ENCODE measurements at places on chromosomes 7 and 10.

DNA sequence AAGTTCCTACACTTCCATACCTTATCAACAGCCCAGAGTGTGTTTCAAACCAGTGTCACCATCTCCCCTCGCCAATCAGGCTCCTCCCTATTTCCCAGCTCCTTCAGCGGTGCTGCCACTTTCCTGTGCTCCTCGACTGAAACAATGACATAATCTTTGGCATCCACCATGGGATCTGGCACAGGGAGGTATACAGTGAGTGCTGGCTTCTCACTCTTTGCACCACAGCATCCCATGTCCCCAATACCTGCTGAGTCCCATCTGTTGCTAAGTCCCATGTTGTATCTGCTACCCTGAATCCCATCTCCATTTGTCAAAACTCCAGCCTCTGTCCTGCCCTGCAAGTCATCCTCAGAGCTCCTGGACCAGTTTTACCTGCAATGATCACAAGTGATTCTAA is 15.4 kb downstream of the PAXIP1 start:
- DNase-seq: no peak

DNA sequence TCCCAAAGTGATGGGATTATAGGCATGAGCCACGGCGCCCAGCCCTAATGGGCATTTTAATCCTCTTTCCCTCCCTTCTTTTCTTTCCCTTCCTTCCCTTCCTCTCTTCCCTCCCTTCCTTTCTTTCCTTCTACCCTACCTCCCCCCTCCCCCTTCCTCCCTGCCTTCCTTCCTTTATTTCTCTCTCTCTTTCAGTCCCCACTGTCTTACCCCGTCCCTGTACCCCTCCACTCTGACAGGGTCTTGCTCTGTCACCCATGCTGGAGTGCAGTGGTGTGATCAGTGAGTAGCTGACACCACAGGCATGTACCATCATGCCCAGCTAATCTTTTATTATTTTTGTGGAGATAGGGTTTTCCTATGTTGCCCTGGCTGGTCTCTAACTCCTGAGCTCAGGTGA is 24.2 kb downstream of the LCOR start:
- no peak for DNase-seq

- peak; percentile 46 for DNase-seq
Observed at GRCh38 chr7:93442478-93443224, 131.9 kb downstream of the CALCR start.

DNA sequence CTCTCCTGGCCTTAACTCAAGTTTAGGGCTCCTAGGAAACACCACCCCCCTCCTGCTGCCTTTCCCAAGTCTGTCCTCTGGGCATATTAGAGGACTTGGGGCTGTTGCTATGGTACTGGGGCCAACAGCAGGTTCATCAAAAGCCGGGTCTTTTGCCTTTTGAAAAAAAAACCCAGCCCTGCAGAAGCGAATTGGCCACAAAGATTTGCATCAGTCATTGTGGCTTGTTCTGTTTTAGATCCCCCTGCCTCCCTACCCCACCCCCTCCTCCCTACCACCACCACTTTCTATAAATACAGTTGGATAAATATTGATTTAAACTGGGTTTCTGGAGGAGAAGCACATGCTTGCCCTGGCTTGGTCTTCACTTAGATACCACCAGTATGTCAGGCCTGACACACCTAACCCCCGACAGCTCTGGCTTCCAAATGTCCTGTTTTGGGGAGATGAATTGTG is 7.0 kb downstream of the MXI1 start:
- peak; percentile 24 for DNase-seq

GRCh38 chr10:43739161-43739560 is 90.5 kb upstream of the ZNF32 start:
- DNase-seq: no peak

GRCh38 chr10:117684046-117684610 is 141.6 kb downstream of the EMX2 start:
- DNase-seq: no peak

DNA sequence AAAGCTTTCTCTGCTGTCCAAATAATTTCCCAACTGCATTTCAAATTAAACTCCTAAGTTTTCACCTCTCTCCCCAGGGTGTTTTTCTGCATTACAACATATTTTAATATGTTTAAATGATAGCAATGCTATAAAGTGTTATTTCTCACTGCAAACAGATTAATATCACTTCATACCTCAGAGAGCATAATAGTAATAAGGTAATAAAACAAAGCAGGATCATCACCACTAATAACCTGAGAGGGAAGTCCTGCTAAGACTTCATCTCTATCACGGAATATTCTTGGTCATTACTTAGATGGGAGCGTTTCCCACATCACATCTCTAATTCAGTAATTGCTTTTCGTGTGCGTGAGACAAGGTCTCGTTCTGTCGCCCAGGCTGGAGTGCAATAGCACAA is 168.8 kb downstream of the PARD3 start:
- no peak for DNase-seq

DNA sequence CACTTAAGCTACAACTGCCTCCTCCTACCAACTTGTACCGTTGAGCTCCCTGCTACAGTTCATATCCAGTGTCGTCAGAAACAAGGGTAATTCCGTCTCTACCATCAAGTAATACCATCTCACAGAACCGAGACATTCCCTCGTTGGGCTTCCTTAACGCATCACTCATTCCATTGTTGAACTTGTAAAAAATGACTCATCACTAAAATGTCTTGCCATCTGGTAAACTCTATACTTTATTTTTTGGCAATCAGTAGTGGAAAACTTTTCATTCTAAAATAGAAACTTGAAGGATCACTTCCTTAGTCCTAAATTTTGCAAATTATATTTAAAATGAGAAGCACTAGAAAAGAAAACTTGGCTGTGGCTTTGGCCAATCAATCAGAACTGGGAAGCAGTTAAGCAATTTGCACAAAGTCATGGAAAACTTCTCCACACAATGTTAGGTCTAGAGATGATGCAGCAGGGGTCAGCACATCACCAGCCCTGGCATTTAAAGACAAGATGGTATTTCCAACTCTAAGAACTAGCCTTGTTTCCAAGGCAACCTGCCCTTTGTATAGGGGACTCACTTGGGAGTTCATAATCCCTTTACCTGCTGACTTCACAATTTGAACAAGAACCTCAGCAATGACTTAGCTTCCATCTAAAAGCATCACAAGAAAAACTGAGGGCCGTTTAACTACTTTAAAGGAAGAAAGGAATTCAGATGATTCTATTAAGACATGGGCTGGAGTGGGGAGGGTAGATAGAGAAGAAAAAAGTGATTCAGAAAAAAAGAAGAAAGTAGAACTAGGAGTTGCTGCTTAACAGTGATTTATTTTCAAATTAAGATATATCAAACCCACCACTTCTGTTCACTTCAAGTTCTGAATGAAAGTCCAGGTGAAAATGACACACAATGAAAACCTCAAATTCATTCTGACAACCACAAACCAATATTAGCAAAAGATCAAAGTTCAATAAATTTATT is 288.1 kb downstream of the PARD3 start:
- DNase-seq: no peak

DNA sequence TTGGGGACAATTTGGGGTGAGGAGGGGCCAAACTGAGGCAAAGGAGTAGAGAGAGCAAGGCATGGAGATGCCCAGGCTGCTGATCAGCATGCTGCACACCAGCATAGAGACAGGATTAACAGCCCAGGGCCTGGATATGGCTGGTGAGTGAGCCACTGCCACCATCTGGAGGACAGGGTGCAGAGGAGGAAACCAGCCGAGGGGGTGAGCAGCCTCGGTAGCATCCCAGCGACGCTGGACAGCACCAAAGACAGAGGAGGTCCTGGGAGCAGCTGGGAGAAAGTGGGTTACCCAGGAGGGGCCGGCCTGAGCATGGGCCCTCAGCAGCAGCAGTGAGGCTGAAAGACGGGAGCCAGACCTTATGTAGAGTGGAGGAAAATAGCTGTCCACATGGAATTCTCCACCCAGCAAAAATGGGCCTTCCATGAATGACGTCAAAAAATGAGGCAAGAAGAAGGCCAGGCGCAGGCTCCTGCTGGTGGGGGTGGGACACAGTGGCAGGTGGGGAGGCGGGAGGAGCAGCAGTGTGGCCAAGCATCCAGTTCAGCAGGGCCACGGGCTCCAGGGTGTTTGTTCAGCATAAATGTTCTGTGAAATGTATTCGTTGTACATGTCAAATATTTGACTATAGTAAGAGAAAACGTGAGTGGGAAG is 16.7 kb downstream of the RET start:
- DNase-seq: peak; percentile 16

- no peak for DNase-seq
Observed at GRCh38 chr10:85787393-85787792, 579.2 kb downstream of the GRID1 start.

GRCh38 chr7:30458311-30458710 is 20.3 kb downstream of the NOD1 start:
- no peak for DNase-seq

GRCh38 chr7:82542665-82543064 is 99.1 kb upstream of the CACNA2D1 start:
- no peak for DNase-seq

- no peak for DNase-seq
Observed at GRCh38 chr10:123757853-123758252, 91.7 kb downstream of the GPR26 start.

GRCh38 chr7:99713995-99714570 is 20.9 kb downstream of the CYP3A7 start:
- no peak for DNase-seq

- no peak for DNase-seq
Observed at GRCh38 chr10:29057822-29058331, 231.0 kb upstream of the LYZL1 start.

- no peak for DNase-seq
Observed at GRCh38 chr10:103506061-103506460, 12.6 kb downstream of the NEURL1 start.

GRCh38 chr7:150959739-150960734 is 18.1 kb downstream of the KCNH2 start:
- peak; percentile 58 for DNase-seq

DNA sequence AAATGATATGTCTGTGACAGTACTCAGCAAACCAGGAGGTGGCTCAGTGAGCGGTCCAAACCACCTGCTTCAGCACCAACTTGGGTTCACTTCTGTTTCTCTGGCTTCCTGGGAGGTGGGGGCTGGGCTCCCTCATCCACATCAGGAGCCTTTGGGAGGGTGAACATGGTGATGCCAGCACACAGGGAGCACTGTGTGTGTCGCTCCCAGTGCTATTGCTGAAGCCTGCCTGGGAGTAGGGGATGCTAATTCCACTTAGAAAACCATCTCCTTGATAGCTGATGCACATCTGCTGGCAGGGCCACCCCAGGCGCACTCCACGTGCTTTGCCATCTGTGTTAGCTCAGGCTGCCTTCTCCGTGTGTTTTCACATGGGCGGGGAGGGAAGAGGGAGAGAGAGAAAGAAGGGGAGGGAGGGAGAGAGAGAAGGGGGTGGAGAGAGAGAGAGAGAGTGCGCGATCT is 58.0 kb downstream of the RAMP3 start:
- no peak for DNase-seq

- no peak for DNase-seq
Observed at GRCh38 chr7:110675383-110676103, 415.4 kb upstream of the LRRN3 start.

GRCh38 chr7:43938892-43939482 is 12.8 kb downstream of the UBE2D4 start:
- DNase-seq: no peak

DNA sequence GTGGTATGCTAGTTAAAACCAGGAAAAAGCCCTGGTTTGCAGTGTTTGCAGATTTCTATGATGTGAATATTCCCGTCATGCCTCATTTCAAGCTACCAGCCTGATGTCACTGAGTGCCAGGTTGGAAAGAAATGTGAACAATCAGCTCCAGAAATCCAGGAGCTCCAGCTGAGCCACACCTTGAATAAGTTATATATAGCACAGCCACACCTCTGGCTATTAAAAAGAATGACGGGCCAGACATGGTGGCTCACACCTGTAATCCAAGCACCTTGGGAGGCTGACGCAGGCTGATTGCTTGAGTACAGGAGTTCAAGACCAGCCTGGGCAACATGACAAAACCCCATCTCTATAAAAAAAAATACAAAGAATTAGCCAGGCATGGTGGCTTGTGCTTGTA is 18.7 kb upstream of the SLF2 start:
- DNase-seq: no peak

- DNase-seq: no peak
Observed at GRCh38 chr10:4125776-4126175, 340.8 kb upstream of the KLF6 start.

DNA sequence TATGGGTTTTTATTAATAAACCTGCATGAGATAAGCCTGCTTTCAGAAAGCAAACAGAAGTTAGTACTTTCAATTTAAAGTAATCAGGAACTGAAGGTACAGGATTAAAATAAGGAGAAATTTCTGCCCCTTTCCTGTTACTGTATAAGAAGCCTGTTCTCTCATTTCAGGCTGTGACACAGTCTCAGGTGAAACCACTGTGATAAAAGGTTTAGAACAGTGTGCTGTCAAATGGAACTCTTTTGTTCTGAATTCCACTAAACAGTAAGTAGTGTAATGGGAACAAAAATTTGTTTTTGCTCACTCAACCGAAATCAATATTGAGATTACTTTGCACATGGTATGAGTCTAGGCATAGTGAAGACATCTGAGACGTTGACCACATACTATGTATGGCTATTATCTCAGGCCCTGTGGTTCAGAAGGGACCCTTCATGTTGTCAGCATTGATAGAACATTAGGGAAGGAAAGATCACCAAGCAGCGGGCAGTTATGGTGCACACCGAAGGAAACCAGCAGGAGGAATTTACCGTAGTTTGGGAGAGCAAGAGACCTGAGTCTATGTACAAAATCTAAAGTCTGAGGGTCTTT is 14.9 kb downstream of the HEPACAM2 start:
- no peak for DNase-seq

GRCh38 chr10:49512121-49512809 is 26.7 kb downstream of the ERCC6 start:
- DNase-seq: peak; percentile 19

DNA sequence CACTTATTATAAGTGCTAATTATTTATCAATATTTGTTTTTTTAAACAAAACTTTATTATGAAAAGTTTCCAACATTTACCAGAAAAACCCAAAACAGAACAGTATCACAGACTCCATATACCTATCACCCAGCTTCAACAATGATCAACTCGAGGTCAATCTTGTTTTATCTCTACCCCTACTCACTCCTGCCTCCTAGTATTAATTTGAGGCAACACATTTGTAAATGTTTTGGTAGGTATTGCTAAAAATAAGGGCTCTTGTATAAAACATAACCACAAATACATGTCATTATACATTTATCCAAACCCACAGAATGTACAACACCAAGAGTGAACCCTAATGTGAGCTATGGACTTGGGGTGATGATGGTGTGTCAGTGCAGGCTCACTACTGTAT is 15.9 kb upstream of the CDH23 start:
- no peak for DNase-seq

Measured in activated naive CD4-positive, alpha-beta T cell treated with anti-CD3 and anti-CD28 coated beads for 36 hours (primary cell).